ENCODE measurements at places on chromosomes 5 and 9.

GRCh38 chr9:77024776-77025545, 5.5 kb downstream of the FOXB2 start:
- DNase-seq, result no peak

GRCh38 chr5:6256901-6257300, 121.4 kb downstream of the MED10 start:
- DNase-seq, result no peak

- DNase-seq, result no peak
Observed at GRCh38 chr9:106077731-106078130, 383.4 kb downstream of the TMEM38B start.

DNA sequence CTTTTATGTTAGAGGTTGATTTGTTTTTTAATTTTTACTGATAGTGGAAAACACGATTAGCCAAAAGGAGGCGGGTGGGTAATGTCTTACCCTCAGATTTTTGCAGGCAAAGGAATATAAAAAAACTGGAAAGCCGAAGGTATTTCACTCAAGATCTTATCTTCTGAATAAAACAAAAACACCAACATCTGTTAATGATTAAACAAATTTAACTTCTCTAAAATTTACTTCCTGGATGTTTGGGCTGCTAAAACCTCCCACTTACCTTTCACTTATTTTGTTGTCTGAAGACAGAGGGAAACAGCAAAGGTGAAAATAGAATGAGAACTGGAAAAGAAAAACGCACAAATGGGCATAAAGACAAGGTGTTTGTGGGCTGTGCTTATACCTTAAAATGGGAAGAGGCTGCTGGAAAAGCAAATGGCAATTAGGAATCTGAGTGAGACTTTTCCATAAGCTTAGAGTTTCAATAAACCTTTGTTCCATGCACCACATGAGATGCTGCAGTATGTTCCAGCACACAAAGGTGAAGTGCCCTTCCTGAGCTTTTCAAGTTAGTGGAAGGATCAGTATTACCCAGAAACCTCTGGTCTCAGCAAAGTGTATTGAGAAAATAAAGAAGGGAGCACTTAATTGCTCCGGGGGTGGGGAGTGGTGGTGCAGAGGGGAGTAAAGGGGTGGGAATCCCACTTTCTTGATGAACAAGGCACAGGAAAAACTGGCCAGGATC, 298.3 kb downstream of the BNC2 start:
- DNase-seq, result no peak

DNA sequence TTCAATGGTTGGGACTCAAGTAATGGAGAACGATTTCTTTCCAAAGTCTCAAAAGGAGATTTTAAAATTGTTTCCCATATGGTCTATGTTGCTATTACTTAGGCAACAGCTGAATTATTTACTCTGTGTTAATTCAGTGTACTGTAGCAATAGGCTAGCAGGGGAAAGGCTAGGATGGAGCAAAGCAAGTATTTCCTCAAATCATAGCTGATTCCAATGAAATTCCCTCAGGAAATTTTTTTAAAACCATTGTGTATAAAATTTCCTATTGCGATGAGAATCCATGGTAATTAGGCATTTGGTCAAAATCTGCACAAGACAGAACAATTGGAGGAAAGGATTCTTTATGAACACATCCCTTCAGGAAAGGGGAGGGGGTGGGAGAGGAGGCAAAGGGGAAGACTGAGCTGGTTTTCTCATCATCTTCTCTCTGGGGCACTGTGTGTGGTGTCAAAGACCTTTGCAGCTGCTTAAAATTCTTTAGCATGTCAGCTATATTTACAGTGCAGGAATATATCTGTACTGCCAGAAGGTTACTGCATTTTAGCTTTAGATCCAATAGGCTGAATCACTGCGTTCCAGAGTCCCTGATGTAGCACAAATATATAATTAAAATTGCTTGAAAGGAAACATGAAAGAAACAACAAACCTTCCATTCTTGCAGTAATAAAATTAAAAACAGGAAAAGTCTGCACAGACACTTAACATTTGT, 95.3 kb downstream of the ZNF608 start:
- DNase-seq, result no peak

DNA sequence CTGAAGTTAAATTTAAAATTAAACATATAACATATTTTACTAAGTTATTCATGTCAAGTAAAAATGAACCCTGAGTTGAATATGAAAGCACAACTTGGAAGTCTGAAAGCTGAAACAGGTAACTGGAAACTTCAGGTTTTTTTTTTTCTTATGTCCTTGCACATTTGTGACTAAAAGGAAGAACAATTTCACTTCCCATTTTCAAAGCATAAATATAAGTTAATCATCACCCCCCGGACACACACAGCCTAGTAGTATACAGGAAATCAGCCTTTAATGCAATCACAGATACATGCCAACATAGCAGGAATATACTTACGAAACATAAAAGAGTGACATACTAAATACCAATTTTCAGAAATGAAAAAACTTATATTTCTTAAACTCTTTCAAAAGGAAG, 225.9 kb downstream of the RFX3 start:
- DNase-seq, result no peak

- no peak for DNase-seq
Observed at GRCh38 chr9:124969401-124969800, 28.5 kb upstream of the GOLGA1 start.
